ENCODE measurements at places on chromosomes 16 and 17.

GRCh38 chr17:36602924-36603384 is 1.6 kb downstream of the MRM1 start:
- DNase-seq = peak; percentile 71

DNA sequence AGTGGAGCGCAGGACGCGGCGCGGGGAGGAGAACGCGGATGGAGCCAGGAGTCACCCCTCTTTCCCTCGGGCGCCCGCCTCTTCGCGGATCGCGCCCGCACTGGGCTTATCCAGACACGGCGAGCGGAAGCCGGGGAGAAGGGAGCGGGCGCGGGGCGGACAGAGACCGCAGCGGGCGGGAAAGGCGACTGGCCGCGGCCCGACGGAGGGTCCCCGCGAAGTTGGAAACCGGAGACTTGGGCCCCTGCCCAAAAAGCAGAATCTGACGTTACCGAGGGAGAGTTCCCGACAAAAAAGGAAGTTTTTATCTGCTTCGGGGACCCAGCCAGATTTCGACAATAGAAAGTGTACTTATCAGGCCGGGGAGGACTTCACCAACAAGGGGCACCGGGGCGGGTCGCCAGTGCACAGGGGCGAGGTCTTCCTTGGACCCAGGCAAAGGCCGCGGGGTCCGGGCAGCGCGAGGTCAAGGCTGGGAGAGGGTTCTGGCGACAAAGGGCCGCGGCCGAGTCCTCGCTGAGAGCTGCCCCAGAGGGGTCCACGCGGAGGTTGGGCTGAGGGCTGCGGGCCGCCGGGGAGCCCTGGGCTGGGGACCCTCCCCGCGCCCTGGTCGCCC is 519 bp downstream of the ST6GALNAC2 start:
- DNase-seq = no peak

- no peak for DNase-seq
Measured at GRCh38 chr17:28398280-28398981, 7.6 kb downstream of the SLC46A1 start.

DNA sequence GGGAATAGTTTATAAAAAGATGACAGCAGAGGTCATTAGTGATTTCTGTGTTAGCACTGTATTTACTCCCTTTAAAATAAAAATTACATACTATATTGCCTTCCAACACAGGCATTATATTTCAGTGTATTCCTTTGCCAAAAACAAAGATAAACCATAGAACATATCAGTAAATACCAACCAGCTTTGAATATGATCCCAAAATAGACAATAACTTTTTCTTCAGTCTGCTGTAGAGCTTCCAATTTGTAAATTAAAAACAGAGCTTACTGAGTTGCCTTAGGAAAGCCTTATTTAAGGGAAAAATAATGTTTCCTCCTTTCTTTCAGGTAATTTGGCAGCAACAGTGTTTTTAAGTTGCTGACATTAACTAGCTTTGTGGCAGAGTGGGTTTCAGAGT is 352.1 kb upstream of the TBX2 start:
- DNase-seq = no peak

- no peak for DNase-seq
Measured at GRCh38 chr16:59090541-59090940, 356.4 kb upstream of the GOT2 start.

- peak; percentile 41 for DNase-seq
Measured at GRCh38 chr16:83215406-83216001, 588.7 kb downstream of the CDH13 start.

- no peak for DNase-seq
Measured at GRCh38 chr17:5718726-5719125, 134.4 kb upstream of the NLRP1 start.

GRCh38 chr17:14950216-14950615 is 314.9 kb downstream of the PMP22 start:
- DNase-seq = no peak

DNA sequence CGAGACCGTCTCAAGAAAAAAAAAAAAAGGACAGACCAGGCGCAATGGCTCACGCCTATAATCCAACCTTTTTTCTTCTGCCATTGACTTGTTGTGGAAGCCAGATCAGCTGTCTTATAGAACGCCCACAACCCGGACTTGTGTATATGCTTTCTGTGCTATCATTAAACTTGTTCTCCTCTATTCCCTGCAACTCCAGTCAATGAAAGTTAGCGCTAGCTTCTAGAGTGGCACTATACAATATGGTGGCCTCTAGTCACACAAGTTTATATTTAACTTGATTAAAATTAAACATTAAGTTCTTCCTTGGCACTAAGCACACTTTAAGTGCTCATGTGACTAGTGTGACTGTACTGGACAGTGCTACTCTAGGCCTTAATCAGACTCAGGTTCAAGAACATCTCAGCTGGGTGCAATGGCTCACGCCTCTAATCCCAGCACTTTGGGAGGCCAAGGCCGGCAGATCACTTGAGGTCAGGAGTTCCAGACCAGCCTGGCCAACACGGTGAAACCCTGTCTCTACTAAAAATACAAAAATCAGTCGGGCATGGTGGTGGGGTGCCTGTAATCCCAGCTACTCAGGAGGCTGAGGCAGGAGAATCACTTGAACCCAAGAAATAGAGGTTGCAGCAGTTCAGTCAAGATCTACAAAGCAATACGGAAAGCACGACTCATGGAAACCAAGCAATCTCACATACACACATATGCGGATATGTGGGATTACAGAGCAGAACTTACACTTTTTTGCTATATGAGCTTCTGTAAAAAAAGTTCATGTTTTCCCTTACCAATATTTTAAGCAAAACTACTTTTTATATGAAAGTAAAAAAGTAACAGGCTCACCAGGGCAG is 18.8 kb upstream of the GLG1 start:
- DNase-seq = no peak

DNA sequence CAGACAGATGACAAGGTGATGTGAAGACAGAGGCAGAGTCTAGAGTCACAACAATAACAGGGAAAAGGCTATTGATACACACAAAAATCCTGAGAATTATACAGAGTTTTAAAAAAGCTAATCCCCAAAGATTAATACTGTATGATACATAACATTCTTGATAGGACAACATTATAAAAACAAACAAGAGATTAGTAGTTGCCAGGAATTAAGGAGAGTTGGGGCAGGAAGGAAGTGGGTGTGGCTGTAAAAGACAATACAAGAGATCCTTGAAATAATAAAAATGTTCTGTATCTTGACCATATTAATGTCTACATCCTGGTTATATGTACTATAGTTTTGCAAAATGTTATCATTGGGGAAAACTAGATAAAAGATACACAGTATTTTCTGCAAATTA is 309.5 kb upstream of the PMFBP1 start:
- no peak for DNase-seq

DNA sequence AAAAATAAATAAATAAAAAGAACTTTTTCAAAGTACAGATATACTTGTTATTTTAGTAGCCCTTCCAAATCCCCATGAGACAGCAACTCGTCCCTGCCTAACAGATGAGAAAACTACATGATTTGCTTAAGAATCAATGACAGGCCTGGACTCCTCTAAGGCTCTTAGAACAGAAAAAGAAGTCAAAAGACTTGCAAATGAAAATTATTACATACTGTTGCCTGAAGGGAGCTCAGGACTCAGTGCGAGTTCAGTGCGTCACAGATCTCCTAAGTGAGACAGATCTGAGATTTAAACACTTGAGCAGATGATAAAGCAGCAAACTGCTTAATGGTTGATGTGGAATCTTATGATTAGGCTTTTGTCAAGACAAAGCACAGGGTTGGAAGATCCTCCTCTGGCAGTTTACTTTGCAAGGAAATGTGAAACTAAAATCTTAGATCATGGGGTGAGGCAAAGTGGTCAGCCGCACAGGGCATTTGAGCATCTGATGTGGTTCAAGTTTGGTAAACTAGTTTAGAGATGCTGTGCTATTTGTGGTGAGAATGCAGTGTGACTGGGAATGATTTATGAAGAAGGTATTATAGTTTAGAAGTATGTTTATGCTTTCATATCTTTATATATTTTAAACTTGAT is 138.1 kb downstream of the TRIM37 start:
- no peak for DNase-seq
